ENCODE measurements at places on chromosomes 3 and 15.

DNA sequence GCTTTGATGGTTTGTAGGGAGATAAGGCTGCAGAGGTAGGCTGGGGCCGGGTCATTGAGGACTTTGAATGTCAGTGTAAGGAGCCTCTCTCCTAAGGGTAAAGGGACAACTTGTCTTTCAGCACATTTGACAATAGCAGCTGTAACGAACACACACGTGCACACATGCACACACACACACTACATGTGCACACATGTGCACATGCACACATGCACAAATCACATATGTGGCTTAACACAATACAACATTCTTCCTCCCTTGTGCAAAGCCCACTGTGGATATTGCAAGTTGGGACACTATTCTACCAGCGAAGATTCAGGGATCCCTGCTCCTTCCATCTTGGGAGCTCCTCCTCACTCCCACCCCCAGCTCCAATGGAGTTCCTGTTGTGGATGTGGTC is 1.1 kb upstream of the CFAP100 start:
- DNase-seq: no peak

GRCh38 chr3:12347301-12347700 is 58.4 kb downstream of the PPARG start:
- no peak for DNase-seq

DNA sequence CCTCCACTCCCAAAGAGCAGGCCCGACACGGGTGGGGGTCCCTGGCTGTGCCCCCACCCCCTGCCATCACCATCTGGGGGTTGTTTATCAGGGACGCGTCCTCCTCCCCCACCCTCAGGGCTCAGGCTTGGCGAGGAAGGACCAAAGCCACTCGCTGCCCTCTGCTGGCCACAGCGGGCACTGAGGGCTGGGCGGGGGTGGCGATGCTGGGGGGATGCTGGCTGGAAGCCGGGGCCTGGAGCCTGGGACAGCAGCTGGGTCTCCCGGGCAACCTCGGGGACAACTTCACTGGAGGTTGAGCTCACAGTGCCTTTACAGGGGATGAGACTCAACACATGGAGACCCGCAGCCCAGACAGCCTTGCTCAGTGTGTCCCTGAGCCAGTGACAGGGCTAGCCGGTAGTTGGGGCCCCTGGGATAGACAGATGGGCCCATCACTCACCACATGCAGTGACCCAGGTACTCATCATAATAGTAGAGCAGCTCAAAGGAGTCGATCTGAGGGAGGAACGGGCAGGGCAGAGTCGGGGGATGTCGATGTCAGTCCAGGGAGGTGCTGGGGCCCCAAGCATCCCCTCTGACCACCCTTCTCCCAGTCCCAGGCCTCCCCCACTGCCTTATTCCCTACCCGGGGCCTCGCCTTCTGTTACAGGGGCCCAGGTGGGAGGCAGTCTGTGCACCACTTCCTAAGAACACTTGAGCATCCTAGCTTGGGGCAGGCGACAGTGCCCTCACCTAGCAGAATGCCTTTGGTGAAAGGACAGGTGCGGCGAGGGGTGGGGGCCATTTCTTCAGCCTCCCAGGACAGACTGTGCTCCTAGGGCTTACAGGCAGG is 5.9 kb upstream of the CALML4 start:
- DNase-seq: no peak

DNA sequence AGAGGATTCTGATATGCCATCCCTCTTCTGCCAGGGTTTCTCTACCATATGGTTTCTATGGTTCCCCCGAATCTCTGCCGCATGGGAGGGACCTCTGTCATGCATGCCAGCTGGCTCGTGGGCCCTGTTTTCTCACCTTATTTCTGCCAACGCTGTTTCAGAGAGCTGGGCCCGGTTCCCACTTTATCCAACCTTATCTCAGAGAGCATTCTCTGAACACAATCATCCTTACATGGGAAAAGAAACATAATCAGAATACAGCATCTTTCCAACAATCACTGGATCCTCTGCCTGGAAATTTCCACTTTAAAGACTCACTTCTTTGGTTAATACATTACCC is 234.5 kb upstream of the ZBTB20 start:
- no peak for DNase-seq

GRCh38 chr15:99928429-99928981 is 195.3 kb upstream of the LYSMD4 start:
- peak; percentile 12 for DNase-seq
